ENCODE measurements at places on chromosomes 5 and 9.

DNA sequence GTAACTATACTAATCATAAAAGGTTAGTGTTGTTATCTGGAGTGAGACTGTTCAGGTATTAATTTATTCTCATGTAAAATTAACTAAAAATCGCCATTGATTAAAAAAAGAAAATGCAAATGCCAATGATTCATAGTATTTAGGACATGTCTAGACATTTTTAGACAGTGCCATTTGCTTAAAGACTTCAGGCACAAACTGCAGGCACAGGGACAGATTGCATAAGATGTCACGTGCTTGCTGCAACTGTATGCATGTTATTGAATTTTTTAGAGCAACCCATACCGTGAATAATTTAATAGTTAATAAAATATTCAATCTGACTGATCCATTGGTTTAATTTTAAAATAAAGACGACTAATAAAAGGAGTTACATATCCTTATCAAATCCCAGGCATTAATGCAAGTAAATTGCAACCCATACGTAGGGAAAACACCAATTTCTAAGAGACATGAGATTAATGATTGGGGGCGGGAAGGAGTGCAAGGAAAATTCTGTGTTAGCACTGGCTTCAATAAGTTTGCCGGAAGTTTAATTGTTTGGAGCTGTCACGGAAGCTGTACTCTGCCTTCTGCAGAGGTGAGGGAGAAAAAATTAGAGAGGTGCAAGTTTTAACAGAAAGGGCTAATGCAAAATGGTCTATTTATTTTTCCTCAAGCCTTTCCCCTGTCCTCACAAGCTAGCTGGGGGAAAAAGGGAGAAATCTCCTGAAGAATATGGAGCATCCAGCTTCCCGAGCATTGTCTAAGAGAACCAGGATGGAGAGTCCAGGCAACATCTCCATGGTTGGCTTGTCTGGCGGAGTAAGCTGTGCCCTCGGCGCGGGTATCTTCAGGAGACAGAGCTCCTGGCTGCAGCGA, 2.9 kb downstream of the EDIL3 start:
- peak; percentile 72 for DNase-seq

DNA sequence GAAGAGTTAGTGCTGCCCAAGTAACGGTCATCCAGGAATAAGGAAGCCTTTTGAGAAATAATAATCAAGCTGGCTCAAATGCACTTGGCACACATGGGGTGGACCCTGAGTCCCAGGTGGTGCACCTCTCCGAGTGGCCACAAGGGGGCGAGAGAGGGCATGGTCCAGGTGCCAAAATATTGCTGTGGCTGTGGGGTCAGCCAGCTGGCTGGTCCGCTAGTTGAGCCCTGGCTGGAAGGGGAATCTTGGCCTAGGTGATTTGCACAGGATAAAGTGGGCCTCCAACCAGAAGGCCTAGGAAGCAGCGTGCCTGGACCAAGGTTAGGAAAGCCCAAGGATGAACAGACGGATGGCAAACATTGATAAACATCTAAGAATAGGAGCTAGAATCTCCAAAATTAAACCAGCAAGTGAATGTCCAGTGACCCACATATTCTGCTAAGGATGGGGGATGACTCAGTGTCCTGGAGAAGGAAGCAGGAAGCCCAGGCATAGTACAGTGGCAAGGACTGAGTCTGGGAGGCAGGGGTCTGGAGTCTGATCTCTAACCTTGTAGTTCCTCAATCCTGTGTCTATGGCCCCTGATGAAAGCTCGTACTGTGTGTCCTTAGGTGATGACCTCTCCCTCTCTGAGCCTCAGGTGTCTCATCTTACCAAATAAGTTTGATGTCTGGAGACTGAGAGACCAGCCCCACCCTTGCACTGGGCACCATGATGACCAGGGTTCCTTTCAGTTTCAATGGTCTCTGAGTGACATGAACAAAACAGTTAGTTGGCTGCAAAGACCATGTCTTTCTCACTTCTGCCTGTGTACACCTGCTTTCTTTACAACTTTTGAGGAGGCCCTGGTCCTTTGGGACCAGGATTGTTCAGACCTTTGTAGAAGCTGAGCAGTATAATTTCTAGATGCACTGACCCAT, 19.2 kb upstream of the SHB start:
- DNase-seq, result peak; percentile 51

DNA sequence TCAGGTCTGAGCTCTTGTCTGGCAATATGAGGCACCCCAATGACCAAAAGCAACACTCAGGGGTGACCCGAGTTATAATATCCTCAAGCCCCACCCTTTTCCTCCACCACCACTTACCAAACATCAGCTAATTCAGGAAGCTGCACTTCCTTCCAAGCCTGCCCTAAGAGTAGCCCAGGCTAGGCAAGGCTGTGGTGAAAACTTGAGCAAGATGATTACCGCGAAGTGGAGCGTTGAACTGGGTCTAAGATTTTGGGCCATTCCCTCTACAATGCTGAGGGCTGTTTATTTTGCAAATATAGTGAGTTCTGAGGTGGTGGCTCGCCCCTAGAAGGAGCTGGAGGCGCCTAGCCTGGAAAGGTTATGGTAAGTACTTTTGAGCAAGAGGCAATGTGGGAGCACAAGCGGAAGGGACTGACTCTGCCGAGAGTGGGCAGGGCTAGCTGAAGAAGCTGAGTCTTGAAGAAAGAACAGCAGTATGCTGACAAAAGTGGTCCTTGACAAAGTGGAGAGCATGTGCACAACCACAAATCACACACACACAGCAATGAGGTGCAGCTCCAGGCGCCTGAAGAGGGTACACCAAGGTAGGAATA, at the start of gene HK3:
TSS of gene HK3 (minus strand) at position 51 of the 596 bp plus-strand sequence. CDS start 3,187 bp downstream, outside the sequence.
- DNase-seq, result no peak

- no peak for DNase-seq
These were observed 199.5 kb upstream of the CLINT1 start for GRCh38 chr5:158058208-158059120.

- no peak for DNase-seq
These were observed 284.2 kb downstream of the SMARCA2 start for GRCh38 chr9:2299156-2299842.

- no peak for DNase-seq
These were observed 24.3 kb downstream of the ABCA1 start for GRCh38 chr9:104903609-104904008.

DNA sequence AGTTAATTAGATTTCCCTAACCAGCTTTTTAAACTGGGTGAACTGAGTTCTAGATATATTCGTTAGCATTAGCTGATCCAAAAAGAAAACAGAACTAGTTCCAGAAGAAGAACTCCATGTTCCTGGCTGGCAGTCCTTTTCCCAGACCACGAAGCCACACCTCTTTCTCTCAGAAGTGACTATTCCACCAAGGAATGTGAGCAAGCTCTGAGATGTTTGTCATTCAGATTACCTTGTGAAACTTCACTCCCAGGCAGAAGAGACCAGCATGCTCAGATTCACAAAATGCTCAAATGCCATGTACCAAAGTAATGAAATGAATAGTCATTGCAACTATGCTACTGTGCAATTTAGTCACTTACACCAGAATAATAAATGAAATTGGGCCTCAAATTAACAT, 4.4 kb upstream of the SSBP2 start:
- DNase-seq, result no peak

- no peak for DNase-seq
These were observed 260.2 kb upstream of the NR4A3 start for GRCh38 chr9:99561509-99561917.

- no peak for DNase-seq
These were observed 1.5 kb upstream of the MRPS30 start for GRCh38 chr5:44807269-44807668.

GRCh38 chr5:111313017-111313724, 89.0 kb downstream of the CAMK4 start:
- peak; percentile 47 for DNase-seq

GRCh38 chr5:167511-167910, 23.8 kb upstream of the LRRC14B start:
- no peak for DNase-seq

- no peak for DNase-seq
These were observed 73.8 kb upstream of the IL17B start for GRCh38 chr5:149452665-149453617.

- no peak for DNase-seq
These were observed 20.3 kb downstream of the PTPA start for GRCh38 chr9:129131300-129132145.

DNA sequence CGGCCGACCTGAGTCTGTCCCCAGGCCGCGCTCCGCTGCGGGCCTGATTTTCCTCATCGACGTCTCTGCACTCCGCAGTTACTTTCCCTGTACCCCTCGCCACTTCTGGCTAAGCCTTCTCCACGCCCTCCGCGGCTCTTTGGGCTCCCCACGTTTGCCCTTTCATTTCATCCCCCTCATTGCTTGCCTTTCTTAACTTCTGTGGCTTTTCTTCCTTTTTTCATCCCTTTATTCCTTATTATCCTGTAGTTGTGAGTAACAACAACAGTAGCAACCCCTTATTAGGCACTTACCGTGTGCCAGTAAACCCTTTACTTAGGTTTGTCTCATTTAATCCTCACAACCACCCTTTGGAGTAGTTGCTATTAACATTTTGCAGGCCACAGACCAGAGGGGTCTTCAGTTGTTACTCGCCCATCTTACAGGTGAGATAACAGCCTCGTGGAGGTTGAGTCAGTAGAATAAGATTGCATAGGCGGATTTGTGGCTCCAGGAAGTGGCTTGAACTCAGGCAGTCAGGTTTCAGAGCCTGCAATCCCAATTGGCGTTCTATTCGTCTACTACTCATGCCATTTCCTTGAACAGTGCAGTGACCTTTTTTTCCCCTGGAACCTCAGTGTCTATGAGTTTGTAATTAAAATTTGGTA, 724 bp downstream of the TCERG1 start:
- DNase-seq, result no peak

DNA sequence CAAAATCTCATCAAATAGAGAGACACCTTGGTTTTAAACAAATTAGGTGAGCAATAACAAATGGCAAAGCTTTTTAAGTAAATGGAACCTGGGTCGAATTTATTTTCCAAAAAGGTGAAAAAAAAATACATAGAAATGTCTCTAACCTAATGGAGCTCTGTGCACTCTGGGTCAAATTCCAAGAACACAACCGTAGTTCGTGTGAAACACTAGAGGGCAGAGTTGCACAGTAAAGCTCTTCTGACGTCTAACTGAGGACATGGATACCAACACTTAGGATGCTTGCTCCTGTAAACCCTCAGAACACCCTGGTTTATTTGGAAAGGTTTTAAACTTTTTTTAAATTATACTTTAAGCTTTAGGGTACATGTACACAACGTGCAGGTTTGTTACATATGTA, 18.9 kb downstream of the MARCHF11 start:
- DNase-seq, result peak; percentile 32

DNA sequence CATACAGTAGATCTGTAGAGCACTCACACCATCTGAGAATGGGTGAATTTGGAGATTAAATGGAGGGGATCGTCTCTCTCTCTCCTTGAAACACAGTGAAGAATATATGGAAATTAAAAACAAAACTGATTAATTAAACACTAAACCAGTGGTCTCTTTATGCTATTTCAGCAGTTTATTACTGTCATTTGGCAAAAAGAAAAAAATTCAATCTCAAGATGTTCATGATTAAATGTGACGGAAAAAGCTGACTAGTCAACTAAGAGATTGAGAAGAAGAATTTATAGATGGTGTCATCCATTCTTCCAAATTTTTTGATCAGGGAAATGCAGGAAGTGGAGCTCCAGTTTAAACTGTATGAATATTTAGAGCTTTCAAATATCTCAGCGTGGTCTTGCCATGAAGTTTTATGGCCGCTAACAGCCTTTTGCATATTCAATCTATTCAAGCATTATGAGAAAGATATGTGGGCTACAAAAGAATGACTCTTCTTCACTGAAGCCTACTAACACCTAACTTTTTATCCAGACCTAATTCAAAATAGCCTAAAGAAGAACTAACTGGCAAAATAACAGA, 121.6 kb upstream of the DPYSL3 start:
- DNase-seq, result no peak

- no peak for DNase-seq
These were observed 74.3 kb downstream of the GRAMD2B start for GRCh38 chr5:126497506-126497905.

DNA sequence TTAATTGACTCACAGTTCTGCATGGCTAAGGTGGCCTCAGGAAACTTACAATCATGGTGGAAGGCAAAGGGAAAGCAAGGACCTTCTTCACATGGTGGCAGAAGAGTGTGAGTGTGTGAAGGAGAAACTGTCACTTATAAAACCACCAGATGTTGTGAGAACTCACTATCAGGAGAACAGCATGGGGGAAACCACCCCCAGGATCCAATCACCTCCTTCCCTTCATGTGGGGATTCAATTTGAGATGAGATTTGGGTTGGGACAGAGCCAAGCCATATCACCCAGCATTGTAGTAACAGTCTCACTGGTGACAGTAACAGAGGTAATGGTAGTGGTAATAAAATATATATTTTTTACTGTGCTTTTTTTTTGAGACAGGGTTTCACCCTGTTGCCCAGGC, 18.1 kb downstream of the ZBTB5 start:
- DNase-seq, result no peak

GRCh38 chr9:2709645-2710101, 7.6 kb upstream of the KCNV2 start:
- DNase-seq, result no peak

DNA sequence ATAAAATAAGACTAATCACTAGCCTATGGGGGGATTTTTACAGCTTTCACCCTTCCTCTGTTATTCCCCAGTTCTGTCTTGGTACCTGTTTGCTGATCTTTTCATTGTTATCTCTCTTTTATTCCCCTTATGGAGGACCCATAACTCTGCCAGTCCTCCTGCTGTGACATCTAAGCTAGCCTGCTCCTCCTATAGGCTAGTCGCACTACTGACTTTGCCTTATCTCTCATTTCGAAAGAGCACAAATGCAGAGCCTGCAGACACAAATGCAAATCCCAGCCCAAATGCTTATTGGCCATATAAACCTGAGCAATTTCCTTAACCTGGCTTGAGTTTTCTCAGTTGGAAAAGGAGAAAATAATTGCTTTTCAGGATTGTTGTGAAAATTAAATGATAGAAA, 59.1 kb upstream of the CAMK4 start:
- DNase-seq, result no peak

DNA sequence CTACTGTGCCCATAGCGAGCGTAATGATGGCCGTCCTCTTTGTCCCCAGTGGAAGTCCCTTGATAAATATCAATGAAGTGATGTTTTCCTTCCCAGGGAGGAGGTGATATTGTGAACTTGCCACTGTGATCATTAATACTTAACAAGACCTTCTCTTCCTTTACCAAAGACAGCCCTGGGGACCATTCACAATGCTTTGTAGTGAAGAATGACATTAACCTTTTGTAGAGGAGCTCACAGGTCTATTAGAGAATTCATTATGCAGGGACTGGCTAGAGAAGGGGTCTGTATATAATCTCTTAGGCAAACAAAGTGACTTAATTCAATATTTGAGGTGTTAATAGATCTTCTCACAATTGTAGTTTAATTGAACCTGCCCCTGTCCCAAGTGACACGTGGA, 452.9 kb upstream of the DMAC1 start:
- no peak for DNase-seq

Data from putamen (tissue), 1 donor.